ENCODE measurements at places on chromosomes 11 and 22. TPM values are rescaled to one million over a fixed set of nuclear protein-coding genes. Genes with fewer than 3 reads are reported as not detected.

CABP4 gene
- total RNA-seq, result 1.1 TPM

ARHGAP32 gene
- 9.3 TPM for total RNA-seq

UBASH3B gene
- 28.1 TPM for total RNA-seq

CENATAC gene
- 25.0 TPM for total RNA-seq

BEST1 gene
- under 0.01 TPM for total RNA-seq

SLC39A13 gene
- 49.7 TPM for total RNA-seq

NAALAD2 gene
- total RNA-seq, result 0.66 TPM

CHORDC1 gene
- 78.5 TPM for total RNA-seq

MUC5AC gene
- total RNA-seq, result not detected

Measured in thoracic aorta endothelial cell (primary cell).